Esophagus squamous epithelium (tissue), 5 donors: ENCODE measurements at places on chromosomes 6 and 20.
A peak's percentile ranks its signal among the peaks of the same experiment; 100 is the strongest.

DNA sequence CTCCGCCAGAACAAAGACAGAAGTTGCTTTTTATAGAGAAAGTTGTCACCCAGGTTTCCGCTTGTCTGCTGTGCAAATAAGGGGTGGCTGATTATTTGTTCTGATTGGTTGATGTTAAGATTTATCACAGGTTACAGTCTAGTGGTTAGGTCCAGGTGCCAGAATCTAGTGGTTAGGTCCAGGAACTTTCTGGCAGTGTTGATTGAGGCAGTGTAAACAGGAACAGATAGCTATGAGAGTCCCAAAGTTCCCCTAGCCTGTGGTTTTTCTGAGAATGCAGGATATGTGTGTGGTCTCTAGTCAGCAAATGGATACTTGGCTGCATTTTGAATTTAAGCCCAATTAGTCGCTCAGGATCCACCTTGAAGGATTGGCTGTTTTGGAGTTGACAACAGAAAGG, 148.0 kb downstream of the TMEM200A start:
- no peak for DNase-seq
- no peaks in the 10 kb centered on the region for H3K27me3 ChIP-seq
- H3K4me1 ChIP-seq: no peaks in the 10 kb centered on the region
- no peaks in the 10 kb centered on the region for H3K36me3 ChIP-seq

GRCh38 chr20:34310481-34311117, 7.4 kb upstream of the AHCY start:
- peaks cover 45% of the 10 kb centered on the region for H3K4me1 ChIP-seq
- no peak for DNase-seq
- no peak overlapping the region for H3K4me3 ChIP-seq
- H3K27me3 ChIP-seq: peaks cover 14% of the 10 kb centered on the region
- H3K36me3 ChIP-seq: no peaks in the 10 kb centered on the region

DNA sequence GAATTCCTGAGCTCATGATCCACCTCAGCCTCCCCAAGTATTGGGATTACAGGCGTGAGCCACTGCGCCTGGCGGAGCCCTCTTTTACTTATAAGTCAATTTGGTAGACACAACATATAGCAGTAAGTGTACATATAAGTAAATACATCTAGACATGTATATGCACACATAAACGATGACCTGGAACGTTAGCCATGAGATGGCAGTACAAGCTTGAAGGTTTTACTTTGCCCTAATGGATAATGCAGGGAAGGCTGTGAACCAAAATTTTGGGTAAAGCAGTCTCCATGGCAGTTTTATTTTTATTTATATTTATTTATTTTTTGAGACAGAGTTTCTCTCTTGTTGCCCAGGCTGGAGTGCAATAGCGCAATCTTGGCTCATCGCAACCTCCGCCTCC, 2.4 kb upstream of the GNMT start:
- peaks cover 14% of the 10 kb centered on the region for H3K4me1 ChIP-seq
- no peak for DNase-seq
- H3K27ac ChIP-seq: no peak overlapping the region
- no peak overlapping the region for H3K4me3 ChIP-seq

DNA sequence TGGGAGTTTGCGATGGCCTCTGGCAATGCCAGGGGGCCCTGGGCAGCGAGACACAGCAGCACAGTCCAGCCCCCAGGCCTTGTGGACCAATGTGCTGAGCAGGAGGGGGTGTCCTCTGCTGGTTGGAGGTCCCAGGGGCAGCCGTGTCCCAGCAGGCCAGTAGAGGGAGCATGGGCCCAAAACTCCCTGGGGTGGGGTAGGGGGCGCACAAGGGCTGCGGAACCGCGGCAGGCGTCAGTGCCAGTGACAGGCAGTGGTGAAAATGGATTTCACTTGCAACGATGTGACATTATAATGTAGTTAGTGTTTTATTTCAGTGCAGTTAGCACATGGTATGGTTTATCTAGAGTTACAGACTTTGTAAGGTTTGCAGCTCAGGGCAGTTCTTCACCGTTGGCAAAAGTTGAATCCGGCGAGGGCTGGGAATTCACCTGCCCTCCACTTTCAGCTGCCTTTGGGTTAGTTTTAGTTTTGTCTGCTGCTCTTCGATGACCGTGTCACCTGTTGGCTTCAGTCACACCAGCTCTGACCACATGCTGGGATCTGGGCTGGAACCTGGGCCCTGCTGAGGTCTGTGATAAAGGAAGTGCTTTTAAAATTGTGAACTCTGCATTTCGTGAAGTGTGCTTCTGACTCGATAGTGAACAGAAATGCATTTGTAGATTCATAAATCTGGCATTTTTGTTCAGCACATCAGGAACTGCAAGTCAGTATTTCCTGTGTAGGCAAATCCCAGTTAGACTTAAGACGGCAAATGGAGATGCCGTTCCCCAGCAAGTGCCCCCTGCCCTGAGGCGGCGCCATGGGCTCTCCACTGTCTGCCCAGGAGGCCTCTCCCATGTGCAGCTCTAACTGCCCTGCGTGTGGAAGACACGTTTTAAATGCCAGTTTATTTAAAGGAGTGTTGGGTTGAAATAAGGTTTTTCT, 46.8 kb downstream of the PYGB start:
- H3K27me3 ChIP-seq: no peaks in the 10 kb centered on the region
- peak overlapping the region; percentile 63 for H3K27ac ChIP-seq
- peaks cover 58% of the 10 kb centered on the region for H3K4me1 ChIP-seq
- DNase-seq: no peak
- H3K4me3 ChIP-seq: no peak overlapping the region

DNA sequence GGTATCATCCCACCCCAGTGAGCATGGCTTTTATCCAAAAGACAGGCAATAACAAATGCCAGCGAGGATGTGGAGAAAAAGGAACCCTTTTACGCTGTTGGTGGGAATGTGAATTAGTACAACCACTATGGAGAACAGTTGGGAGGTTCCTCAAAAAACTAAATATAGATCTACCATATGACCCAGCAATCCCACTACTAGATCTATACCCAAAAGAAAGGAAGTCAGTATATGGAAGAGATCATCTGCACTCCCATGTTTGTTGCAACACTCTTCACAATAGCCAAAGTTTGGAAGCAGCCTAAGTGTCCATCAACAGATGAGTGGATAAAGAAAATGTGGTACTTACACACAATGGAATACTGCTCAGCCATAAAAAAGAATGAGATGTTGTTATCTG, 5.9 kb upstream of the KIAA1755 start:
- H3K4me3 ChIP-seq: no peak overlapping the region
- no peaks in the 10 kb centered on the region for H3K36me3 ChIP-seq
- H3K4me1 ChIP-seq: peaks cover 9% of the 10 kb centered on the region
- H3K27me3 ChIP-seq: no peaks in the 10 kb centered on the region
- no peak overlapping the region for H3K27ac ChIP-seq
